ENCODE measurements at places on chromosomes 16 and 17.

GRCh38 chr17:75587675-75588595 is at the start of gene MYO15B:
TSS of gene MYO15B (plus strand) at chr17:75587800. CDS start at chr17:75588058, 258 bp downstream.
- peak; percentile 80 for DNase-seq

GRCh38 chr16:75377729-75378386 is 55.4 kb downstream of the CFDP1 start:
- no peak for DNase-seq

DNA sequence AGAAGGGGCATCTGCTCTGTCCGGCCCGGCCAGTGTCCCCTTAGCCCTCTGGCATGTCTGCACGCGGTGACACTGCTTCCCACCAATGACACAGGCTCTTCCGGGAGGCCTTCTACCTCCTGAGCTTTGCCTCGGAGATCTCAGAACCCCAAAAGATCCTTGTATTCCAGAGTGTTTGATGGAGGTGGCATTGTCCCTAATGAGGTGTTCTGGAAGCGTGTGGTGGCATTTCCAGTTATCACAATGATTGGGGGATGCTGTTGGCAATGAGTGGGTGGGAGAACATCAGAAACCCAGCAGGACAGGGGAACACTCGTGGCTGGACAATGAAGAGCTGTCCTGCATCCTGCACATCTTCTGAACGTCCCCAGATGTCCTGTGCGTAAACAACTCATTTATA is 198.0 kb downstream of the XYLT1 start:
- DNase-seq, result no peak

DNA sequence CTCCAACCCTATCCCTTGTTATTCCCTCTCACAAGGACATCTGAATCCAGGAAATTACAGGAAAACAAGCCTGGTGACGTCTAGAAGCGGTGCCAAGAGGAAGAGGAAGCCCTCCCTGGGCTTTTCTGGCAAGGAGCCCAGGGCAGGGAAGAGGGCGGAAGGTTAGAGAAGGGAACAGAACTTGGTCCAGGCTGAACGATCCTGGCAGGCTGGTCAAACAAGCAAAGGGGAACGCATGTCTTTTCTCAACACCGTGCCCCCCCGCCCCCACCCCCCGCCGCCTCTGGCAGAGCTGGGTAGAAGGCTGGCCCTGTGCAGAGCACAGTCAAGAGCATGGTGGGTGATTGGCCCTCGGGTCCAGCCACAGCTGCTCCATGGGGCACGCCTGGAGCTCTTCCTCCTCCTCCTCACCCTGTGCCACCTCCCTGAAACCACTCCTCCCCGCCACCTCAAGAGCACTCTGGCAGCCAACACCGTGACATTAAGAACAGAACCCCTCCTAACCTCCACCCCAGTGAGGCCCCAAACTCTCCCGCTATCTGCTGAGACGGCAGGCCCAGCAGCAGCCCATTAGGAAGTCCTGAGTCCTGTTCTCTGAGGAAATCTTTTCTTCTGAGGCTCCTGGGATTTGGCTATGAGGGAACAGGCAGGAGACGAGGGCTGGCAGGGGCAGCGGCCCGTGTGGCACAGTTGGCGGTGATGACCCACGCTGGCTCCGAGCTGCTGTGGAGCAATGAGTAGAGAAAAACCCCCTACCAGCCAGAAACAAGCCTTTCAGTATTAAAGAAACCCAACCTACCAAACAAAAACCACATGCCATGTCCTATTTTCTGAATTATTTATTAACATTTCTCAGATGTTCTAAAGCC is 7.3 kb downstream of the C16orf86 start:
- no peak for DNase-seq

GRCh38 chr17:82231312-82231561 is 2.4 kb downstream of the SLC16A3 start:
- no peak for DNase-seq

DNA sequence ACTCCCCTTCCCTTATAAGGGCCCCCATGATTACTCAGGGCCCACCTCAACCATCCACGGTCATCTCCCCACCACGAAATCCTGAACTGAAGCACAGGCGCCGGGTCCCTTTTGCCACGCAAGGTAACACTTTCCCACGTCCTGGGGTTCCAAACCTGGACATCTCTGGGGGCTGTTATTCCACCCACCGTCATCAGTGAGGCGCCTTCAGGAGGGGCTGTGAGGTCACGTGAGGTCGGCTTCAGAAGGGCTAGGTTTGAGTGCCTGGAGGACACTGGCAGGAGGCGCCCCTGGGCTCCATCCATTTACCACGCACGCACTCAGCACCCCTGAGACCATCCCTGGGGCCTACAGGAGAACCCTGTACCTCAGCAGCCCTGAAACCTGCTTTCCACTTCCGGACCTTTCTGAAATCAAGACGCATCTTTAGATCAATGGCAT is 4.1 kb downstream of the CD2BP2 start:
- DNase-seq, result no peak

DNA sequence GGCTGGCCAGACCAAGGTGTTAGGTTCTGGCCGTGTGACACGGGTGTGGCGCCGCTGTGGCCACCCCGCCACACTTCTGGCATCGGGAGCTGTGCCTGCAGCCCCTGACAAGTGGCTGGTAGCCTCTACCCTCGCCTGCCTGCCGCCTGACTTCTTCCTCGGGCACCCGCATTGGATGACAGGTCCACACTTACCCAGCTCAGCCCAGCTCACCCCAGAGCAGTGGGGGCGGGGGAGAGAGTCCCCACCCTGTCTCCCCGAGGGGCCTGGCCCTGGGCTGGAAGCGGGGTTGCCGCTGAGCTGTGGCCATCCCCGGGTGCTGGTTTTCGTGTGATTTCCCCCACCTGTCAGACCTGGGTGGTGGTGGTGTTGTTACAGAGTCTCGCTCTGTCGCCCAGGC is 53.9 kb upstream of the ACSF3 start:
- no peak for DNase-seq

All from CD4-positive, alpha-beta T cell treated with Interleukin-6 for 4 hours (primary cell).